ENCODE measurements at places on chromosomes 16 and 17. TPM values are rescaled to one million over a fixed set of nuclear protein-coding genes. Genes with fewer than 3 reads are reported as not detected.

KRTAP4-1 gene
- not detected for total RNA-seq

GNPTG gene
- total RNA-seq = 37.1 TPM

CTRL gene
- not detected for total RNA-seq

GRCh38 chr16:65984296-65984695 is 382.2 kb upstream of the CDH5 start:
- no peaks in the 10 kb centered on the region for H3K4me1 ChIP-seq
- DNase-seq = no peak
- H3K27ac ChIP-seq = no peak overlapping the region
- no peaks in the 10 kb centered on the region for H3K36me3 ChIP-seq

- H3K4me1 ChIP-seq = peaks cover 91% of the 10 kb centered on the region
- no peaks in the 10 kb centered on the region for H3K36me3 ChIP-seq
- H3K27me3 ChIP-seq = no peaks in the 10 kb centered on the region
- H3K27ac ChIP-seq = peak overlapping the region; percentile 100
- H3K4me3 ChIP-seq = peak overlapping the region; percentile 54
These were observed 8.0 kb downstream of the THRA start for GRCh38 chr17:40070709-40071312.

- no peaks in the 10 kb centered on the region for H3K4me1 ChIP-seq
- no peaks in the 10 kb centered on the region for H3K36me3 ChIP-seq
- DNase-seq = no peak
These were observed 31.7 kb downstream of the PIK3R6 start for GRCh38 chr17:8835631-8836364.

- H3K4me3 ChIP-seq = no peak overlapping the region
- DNase-seq = no peak
- no peaks in the 10 kb centered on the region for H3K27me3 ChIP-seq
- peaks cover 23% of the 10 kb centered on the region for H3K4me1 ChIP-seq
- no peaks in the 10 kb centered on the region for H3K36me3 ChIP-seq
These were observed 72.2 kb downstream of the MAF start for GRCh38 chr16:79528338-79528737.

Measured in gastrocnemius medialis (tissue), 4 donors.